Stimulated activated CD4-positive, alpha-beta T cell treated with anti-CD3 and anti-CD28 coated beads, Interleukin-1b, Interleukin-23, amount 100 ng/mL, for 1 hour (primary cell): ENCODE measurements at places on chromosomes 12 and 14.

DNA sequence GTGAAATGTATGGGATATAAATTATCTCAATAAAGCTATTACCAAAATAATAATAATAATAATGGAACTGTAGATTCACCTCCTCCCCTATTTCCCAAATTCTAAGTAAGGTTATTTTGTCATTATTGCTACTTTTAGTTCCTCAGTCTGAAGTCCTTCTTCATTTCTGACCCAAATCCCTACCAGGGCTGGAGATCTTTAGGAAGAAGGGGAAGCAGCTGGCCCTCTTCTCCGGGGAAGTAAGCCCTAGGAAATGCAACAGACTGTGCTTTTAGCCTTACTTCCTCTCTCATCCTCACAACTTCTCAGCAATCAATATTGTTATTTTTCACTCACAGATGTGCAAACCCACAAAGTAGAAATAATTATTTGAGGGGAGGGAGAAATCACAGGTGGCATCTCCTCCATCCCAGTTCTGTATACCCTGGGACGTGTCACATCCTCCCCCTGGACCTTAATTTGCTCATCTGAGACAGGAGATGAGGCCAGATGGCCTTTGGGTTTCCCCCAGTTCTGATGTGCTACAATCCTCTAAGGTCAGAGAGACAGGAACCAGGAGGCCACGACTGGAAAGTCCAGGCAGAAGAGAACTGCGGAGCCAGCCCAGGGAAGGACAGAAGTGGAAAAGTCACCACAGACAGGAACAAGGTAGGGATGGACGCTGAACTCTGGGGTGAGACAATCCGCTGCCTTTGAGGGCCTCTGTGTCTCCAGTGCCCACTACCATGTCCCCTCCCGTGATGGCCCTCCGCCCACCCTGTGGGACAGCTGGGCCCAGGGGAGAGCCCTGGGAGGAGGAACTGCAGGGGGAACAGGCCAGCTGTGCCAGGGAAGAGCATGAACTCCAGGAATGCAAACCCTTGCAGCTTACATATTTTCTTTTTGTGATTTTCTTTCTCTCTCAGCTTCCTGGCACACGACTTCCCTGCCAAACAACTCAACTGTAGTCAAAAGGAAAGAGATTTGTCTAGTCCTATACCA is 10.6 kb upstream of the TNFRSF1A start:
- no peak for DNase-seq

DNA sequence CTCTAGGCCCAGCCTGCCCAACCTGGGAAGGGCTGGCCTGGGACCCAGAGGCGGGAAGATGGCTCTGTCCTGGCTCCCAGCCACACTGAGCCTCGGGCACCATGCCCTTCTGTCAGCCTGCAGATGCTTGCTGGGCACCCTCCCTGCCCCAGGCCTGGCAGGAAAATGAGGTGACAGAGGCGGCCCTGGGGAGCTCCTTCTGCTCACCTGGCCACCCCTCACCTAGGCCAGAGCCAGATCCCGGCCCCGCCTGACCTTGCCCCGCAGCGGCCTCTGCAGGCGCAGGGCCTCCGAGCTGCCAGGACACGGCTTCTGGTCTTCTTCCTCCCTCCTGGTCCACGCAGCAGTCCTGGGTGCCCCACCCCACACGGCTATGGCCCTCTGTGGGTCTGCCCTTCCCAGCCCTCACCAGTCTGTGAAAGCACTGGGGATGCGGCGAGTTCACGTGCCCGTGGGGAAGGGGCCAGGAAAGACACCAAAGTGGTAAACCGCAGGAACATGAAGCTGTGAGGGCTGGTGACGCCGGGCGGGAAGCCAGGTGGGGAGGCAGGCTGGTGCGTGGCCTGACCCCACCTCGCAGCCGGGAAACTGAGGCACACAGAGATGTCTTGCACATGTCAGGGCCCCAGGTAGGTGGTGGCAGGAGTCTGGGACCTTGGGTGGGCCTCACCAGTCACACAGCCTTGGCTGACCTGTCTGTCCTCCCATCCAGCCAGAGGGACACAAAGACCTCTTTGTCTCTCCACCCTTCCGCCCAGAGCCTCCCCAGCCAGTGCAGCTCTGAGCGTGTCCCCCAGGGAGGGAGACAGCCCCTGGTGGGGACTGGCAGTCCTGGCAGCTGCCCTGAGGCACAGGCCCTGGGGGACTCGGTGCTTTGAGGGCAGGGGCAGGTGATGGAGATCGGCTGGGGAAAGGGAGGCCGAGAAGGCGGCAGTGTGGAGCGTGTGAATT is 12.8 kb downstream of the BAG5 start:
- no peak for DNase-seq

- no peak for DNase-seq
Observed at GRCh38 chr12:40551466-40551865, 140.8 kb upstream of the CNTN1 start.

DNA sequence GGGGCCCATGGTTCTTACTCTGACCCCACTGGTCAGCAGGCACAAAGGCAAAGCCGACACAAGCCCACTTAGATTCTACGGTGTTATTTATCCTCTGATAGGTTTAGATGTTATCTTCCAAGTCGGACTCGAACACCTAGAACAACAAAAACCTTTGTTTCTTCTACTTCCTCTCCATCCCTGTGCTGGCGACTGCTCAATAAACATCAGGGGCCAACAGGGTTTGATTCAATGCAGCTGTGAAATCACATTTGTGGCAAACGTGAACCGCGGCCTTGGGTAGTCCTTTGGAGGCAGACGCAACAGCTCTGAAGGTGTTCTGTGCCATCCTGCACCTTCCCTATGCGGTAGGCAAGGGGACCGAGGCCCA is 87.2 kb downstream of the CHGA start:
- no peak for DNase-seq

DNA sequence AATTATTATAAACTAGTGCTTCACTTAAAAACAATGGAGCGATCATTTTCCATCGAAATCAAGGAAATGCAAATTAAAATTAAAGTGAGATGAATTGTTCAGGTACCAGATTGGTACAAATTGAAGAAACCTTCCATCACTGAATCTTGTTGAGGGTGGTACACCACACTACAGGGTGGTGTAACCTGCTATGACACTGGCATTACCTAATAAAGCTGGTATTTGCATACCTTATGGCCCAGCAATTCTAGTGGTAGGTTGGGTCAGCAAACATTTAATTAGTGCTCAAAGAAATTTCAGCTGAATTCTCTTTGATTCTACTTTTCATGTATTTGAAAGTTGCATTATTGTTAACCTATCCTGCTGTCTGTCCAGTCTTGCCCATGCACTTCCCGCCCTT is 9.2 kb downstream of the TIGAR start:
- no peak for DNase-seq

- DNase-seq, result no peak
Observed at GRCh38 chr12:101607894-101608293, 13.1 kb downstream of the MYBPC1 start.

- DNase-seq, result no peak
Observed at GRCh38 chr14:54481695-54482094, 7.1 kb downstream of the GMFB start.

- no peak for DNase-seq
Observed at GRCh38 chr14:104086210-104086660, 735 bp downstream of the ASPG start.

GRCh38 chr14:104882325-104882973 is 17.4 kb downstream of the CEP170B start:
- DNase-seq, result no peak

DNA sequence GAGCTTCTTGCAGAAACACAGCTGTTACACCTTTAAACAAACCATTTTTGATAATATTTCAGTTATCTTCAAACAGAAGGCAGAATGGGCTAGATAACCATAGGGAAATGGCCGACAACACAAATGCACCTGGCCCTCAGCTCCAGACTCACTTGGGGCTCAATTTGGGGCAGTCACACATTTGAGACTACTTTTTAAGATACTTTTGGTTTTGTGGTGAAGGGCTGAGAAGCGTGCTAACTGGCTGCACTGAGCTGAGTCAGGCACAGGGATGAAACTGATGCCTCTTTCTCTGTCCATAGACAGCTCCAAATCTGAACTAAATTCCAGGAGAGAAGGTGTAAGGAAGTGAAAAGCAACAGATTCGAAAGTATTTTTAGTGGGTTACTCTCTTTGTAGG is 18.5 kb upstream of the GRIP1 start:
- DNase-seq, result no peak

DNA sequence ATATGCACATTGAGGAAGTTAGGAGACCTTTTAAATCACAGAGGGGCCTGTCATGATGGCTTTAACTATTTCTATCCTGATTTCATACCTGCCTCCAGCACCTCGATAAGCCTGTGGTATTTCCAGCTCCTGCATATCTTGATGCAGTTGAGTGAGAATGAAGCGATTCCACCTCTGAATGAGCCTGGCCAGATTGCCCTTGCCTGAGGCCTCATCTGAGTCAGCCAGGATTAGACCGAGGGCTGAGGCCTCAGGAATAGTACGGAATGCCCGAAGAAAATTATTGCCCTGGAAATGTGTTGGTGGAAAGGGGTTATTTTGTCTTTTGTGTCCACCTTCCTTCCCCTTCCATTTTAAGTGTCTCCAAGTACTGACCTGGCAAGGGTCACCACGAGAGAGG is 8.4 kb upstream of the CNPY2 start:
- DNase-seq, result no peak

- no peak for DNase-seq
Observed at GRCh38 chr12:124035163-124035562, 62.1 kb downstream of the ZNF664 start.

DNA sequence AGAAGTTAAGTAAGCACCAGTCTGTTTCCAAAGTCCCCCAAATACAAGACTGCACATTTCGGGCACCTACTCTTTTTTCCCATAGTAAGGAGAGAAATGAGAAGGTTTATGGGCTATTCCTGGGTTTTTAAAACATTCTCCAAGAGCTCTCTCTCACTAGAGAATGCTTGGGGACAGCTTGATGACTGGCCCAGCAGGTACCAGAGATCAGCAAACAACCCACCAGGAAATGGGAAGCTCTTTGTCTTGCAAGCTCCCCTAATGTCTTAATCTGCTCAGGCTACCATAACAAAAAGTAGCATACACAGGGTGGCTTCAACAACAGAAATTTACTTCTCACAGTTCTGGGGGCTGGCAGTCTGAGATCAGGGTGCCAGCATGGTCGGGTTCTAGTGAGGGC is 41.8 kb upstream of the CRY1 start:
- DNase-seq, result no peak

- DNase-seq, result no peak
Observed at GRCh38 chr14:80621701-80622100, 319.8 kb downstream of the CEP128 start.

GRCh38 chr12:53324113-53324778 is 2.8 kb upstream of the AAAS start:
- no peak for DNase-seq

GRCh38 chr12:132415327-132416120 is 74.4 kb upstream of the FBRSL1 start:
- no peak for DNase-seq

GRCh38 chr14:96274122-96274521 is 18.1 kb downstream of the BDKRB1 start:
- no peak for DNase-seq

DNA sequence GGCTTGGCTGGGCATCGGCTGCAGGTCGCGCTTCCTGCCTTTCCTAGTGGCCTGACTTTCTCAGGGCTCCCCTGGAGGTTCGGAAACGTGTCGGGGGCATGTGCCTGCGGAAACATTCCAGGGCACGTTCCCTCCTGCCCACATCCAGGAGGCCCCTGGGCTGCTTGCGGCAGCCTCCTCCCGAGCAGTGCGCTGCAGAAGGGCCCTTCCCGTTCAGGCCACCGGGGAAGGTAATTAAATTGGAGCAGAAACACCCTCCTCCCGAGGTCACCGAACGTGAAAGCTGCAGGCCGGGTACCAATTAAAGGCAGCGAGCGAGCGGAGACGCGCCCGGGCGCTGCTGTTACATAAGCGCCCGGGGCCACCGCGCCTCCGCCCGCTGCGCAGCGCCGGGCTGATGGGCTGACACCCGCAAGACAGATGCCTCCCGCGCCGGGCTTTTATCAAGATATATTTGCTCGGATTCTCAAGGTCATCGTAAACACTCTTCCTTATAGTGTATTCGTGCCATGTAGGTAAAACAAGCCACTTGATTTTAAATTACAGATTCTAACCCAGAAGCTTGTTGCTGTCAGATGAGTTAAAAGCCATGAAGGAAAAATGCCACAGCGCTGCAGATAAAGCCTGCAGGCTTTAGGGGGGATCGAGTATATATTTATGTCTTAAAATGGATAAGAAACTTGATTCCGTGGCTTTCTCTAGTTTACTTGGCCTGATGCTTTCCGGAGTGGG is 31.4 kb downstream of the SSPN start:
- DNase-seq, result no peak

DNA sequence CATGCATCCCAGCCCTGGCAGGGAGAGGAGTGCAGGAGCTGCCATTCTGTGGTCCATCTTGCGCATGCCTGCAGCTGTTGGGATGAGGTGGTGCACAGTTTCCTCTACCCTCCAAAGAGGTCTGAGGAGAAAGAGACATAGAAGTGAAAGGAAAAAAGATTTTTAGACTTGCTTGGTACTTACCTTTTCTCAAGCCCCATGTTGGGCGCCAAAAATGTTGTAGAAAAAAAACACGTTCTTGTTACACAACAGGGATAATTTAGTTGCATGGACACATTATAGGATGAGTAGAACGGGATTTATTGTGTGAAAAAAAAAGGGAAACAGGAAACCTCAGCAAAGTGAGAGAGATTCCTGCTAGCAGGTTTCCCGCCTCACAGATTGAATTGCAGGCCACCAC is 244.4 kb upstream of the GARIN2 start:
- no peak for DNase-seq

- no peak for DNase-seq
Observed at GRCh38 chr12:128976120-128976738, 123.0 kb downstream of the GLT1D1 start.

- DNase-seq, result no peak
Observed at GRCh38 chr12:116884871-116885270, 3.6 kb upstream of the HRK start.

DNA sequence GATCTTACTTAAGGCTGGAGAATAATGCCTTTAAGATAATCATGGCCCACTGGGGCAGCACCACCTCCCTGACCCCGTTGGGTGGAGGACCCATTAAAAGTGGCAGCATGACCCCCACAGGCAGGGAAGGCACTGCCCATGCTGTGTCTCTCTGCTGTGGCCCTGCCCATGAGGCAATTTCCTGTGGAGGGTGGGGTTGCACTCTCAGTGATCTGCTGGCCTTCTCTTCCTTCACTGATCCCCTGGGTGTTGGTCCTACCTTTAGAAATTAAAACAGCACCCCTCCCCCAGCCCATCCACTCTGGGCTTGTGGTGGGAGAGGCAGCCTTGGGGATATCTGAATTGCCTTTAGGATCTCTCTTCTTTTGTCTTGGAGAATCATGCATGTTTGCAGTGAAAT is 17.3 kb downstream of the KLRK1 start:
- no peak for DNase-seq
